ENCODE measurements at places on chromosomes 3 and 15.

GRCh38 chr15:83250781-83251180 is 33.7 kb downstream of the BNC1 start:
- DNase-seq: no peak

GRCh38 chr15:97072545-97072944 is 742.0 kb downstream of the NR2F2 start:
- DNase-seq: no peak

DNA sequence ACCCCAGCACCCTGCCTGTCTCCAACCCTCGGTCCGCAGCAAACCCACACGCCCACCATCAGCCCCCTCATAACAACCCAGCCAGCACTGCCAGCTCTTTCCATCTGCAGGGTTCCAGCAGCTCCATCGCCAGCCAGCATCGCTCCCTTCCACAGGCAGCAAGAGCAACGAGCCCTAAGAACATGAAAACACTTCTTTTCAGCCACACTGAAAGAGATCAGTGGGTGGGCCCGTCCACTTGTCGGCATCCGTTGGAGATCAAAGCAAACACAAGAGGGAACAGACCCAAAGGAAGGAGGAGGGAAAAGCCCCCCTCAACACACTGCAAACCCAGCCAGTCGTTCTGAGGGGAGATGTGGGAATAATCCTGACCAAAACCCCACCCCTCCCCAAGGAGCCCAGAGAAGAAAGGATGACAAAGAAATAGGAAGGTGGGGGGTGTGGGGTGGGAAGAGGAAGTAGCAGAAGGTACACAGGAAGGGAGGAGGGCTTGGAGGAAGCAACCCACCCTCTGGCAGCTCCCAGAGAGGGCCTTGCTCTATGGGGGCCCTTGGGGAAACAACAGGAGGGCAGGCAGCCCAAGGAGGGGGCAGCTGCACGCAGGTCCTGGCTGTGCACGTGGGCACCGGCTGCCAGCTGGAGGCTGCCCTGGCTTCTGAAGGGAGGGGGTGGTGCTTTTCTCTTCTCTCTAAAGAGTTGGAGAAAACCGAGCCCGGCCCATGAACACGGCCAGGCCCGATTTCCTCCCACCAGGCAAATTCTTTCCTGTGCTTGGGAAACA is 473.6 kb upstream of the PROK2 start:
- no peak for DNase-seq

DNA sequence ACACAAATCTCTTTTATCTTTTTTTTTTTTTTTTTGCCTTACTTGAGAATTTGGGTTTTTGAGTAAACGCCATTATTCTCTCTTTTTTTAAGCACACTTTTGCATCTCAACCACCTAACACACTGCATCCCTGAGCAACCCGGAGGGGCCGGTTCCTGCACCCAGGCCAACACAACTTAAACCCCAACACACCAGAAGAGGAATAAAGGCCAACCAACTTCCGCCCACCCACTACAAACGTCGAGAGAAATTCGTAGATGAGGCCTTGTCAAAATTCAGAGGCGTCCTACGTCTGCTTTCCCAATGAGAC is 389 bp upstream of the CCNB2 start:
- no peak for DNase-seq

DNA sequence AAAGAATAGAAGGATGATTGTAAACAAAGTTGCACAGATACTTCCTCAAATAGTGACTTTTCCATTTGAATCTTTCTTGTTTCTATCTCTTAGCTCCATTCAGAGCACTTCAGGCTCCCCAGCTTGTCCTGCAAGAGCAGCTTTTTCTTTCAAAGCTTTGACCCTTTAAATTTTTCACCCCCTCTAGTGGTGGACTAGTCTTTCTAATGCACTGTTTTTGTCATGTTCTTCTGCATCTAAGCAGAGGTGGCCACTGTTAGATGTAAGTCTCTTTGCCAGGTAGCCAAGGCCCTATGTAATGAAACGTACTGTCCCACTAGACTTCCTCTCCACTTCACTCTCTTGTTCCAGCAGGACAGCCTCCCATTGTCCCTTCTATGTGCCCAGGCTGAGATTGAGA is 74.0 kb upstream of the MANF start:
- peak; percentile 7 for DNase-seq

DNA sequence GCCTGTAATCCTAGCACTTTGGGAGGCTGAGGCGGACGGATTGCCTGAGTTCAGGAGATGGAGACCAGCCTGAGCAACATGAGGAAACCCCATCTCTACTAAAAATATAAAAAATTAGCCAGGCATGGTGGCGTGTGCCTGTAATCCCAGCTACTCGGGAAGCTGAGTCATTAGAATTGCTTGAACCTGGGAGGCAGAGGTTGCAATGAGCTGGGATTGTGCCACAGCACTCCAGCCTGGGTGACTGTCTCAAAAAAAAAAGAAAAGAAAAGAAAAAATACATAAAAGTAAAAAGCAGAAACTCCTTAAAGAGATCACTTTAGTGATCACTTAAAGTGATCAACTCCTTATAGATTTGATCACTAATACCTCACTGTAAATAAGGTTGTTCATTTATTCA is 78.0 kb downstream of the GMPS start:
- DNase-seq: no peak

DNA sequence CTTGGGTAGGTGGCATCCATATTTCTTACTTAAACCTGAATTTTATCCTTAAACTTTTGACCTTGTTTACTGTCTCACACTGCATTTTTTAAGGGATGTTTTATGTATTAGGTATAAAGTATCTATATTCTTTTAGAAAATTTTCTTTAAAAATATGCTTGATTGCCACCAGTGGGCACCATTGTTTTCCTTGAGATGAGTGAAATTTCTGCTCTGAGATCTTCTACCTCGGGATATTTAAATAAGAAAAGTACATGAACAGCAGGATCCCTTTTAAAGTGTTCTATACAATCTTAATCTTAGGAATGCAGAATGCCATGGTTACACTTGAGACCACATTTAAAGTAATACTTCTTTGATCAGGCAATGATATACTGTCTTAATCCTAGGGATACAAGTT is 108.7 kb downstream of the SLMAP start:
- DNase-seq: no peak

- no peak for DNase-seq
These were observed 2.0 kb downstream of the ABTB1 start for GRCh38 chr3:127674790-127675189.

GRCh38 chr3:127192576-127193232 is at the start of gene PRR23E:
TSS of gene PRR23E (plus strand) at chr3:127193131. CDS start at chr3:127196686, 3,555 bp downstream.
- DNase-seq: no peak

DNA sequence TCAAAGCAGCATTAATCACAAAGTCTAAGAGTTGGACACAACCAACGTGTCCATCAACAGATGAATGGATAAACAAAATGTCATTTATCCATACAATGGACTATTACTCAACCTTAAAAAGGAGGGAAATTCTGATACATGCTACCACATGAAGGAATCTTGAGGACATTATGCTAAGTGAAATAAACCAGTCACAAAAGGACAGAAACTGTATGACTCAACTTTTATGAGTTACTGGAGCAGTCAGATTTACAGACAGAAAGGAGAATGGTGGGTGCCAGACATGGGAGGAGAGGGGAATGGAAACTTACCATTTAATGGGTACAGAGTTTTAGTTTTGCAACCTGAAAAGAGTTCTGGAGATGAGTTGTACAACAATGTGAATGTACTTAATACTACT is 43.0 kb upstream of the SEC13 start:
- DNase-seq: no peak

- no peak for DNase-seq
These were observed 128.7 kb upstream of the MB21D2 start for GRCh38 chr3:193046371-193046770.

GRCh38 chr3:98628317-98628716 is 34.9 kb upstream of the CPOX start:
- no peak for DNase-seq

DNA sequence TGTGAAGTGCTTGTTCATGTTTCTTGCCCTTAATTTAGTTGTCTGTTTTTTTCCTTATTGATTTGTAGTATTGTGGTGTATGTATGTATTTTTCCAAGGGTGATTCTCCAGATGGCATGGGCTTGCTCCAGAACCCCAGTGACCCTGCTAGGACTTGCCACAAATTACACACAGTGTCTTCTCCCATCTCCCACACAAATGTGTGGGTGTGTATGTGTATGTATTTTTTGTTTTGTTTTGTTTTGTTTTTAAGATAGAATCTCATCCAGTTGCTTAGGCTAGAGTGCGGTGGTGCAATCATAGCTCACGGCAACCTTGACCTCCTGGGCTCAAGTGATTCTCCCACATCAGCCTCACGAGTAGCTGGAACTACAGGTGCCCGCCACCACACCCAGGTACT is 36.2 kb upstream of the ARID3B start:
- DNase-seq: no peak

- no peak for DNase-seq
These were observed 36.6 kb upstream of the RHO start for GRCh38 chr3:129491794-129492193.

GRCh38 chr15:70146771-70147170 is 49.1 kb upstream of the TLE3 start:
- no peak for DNase-seq

DNA sequence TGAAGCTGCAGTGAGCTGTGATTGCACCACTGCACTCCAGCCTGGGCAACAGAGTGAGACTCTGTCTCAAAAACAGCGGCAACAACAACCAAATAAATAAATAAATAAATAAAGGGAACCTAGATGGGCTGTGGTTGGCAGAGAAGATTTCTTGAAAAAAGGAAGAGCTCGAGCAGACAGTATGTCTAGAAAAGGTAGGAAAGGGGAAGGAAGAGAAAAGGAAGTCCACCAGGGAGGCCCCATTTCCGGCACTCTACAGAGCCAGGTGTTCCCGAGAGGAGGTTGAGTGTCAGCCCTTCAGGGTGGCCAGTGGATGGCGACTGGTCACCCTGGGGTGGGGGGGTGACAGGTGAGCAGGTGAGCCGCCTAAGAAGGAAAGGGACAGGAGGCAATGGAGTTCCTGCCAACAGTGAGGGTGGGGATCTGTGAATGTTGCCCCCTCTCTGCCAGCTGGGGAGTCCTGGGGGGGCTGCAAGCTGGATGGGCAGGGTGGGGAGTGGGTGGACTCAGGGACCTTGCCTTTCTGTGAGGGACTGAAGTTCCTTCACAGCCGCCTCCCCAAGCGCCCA is 14.8 kb downstream of the PAQR5 start:
- DNase-seq: no peak

DNA sequence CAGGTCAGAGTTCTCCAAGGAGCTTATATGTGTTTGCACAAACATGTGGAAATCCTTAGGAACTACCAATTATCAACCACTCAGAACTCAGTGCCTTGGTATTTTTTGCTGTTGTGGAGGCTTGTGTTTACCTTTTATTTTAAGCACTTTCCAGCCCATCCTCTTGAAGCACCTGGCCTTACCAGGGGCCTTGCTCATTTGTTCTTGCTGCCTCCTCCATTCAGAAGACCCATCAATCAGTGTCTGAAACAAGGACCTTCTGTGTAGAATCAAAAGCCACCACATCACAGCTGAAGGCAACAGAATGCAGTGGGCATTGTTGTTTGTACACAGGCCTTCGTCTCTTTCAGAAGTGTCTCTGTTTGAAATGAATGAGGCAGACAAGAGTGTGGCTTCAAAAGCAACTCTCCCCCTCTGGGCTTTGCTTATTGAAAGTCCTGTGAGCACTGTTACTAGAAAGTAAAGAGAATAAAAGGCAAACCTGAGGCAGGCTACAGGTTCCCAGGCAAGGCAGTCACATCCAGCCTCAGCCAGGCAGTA is 24.5 kb upstream of the LIPC start:
- no peak for DNase-seq

- no peak for DNase-seq
These were observed 141.7 kb upstream of the GPR149 start for GRCh38 chr3:154571553-154572226.

DNA sequence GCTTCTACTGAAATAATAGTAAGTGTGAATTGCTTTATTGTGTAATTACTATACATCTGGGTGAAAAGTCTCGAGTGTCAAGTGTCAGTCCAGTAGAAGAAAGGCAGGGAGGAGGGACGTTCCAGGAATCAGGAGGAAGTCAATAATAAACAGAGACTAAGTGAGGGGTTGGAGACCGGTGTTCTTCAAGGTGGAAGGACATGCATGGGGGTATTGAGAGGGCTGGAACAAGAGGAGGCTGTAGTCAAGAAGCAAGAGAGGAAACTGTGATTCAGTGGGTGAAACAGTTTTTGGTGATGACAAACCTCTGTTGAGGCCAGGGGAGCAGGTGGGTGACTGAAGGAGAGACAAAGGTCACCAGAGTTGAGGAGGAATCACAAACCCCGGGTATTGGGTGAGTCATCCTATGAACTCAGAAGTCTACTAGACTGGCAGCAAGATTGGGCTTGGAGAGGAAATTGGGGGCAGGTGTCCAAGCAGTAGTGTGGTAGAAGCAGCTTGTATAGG is 11.6 kb upstream of the SCAMP5 start:
- no peak for DNase-seq

GRCh38 chr15:24621630-24622215 is 53.9 kb upstream of the NPAP1 start:
- DNase-seq: no peak

DNA sequence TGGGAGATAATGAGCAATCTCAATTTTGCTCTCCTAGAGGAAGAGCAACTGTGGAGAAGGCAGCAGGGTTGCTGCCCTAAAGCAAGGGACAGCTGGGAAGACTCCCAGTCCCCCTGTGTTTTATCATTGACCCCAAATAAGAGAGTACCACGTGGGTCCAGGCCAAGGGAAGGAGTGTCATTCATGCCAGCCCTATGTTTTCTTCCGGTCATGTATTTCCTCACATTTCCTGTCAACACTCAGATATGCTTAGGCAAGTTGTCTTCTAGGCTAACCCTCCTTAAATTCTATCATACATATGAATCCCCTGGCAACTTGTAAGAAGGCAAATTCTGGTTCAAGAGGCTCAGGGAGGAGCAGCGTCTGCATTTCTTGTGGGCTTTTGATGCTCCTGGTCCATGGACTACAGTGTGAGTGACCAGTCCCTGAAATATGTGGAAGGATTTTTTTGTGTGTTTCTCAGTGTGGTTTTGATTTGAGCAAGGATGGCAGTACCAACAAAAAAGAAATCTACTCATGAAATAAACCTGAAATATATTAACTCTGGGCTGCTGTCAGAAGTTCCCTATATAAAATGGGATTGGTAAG is 31.9 kb upstream of the RPP14 start:
- DNase-seq: no peak

- DNase-seq: no peak
These were observed 54.3 kb downstream of the NTRK3 start for GRCh38 chr15:88202231-88202630.

DNA sequence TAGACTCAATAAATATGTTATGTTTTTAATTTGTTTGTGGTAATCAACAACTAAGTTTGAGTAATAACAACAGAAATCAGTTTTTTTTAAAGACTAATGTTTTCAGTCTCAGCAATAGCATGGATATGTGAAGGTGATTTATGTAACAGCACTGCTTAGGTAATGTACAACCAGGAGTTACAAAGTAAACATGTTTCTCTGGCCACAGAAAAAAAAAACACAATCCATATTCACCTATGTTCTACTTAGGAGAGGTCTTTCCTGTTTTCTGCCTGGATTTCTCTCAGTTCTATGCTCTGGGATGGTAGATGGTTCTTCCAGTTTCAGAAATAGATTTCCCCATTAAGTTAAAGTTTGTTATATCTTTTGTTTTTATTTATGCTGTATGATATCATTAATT is 579.4 kb downstream of the SI start:
- no peak for DNase-seq

Measured in AG04450 (cell line).